Stimulated activated CD4-positive, alpha-beta T cell treated with anti-CD3 and anti-CD28 coated beads, TNF-alpha, amount 100 ng/mL, for 4 hours (primary cell): ENCODE measurements at places on chromosomes 2 and 18.

GRCh38 chr2:73114273-73114867 lies 1.6 kb upstream of the RAB11FIP5 start:
- DNase-seq: no peak

DNA sequence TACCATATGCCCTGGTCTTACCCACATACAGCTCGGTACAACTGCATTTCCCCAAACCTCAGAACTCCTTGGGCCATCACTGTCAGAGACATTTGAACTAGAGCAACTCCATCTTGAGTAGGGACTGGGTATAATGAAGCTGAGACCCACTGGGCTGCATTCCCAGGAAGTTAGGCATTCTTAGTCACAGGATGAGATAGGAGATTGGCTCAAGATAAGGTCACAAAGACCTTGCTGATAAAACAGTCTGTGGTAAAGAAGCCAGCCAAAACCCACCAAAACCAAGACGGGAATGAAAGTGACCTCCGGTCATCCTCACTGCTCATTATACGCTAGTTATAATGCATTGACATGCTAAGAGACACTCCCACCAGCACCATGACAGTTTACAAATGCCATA lies 131.3 kb downstream of the PIK3C3 start:
- no peak for DNase-seq

DNA sequence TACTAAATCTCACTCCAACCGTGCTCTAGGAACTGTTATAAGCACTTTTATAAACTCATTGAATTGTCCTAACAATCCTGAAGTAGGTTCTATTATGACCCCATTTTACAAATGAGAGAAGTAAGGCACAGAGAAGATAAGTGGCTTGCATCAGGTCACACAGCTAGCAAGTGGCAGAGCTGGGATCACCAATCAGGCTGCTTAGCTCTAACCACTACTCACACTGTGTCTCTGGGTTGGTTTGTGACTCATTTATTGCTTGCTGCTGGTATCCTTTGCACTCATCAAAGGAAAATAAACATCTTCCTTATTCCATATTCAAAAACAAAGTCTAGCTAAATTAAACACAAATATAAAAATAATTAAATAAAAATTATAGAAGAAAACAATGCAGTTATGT lies 42.5 kb upstream of the IL1R2 start:
- DNase-seq: no peak

GRCh38 chr2:2795438-2796091 lies 464.5 kb upstream of the MYT1L start:
- DNase-seq: no peak
